Activated T-helper 2 cell treated with anti-CD3 and anti-CD28 coated beads, Interferon-gamma antibody, Interleukin-2, Interleukin-4, amounts not matched to agents 10 μg/mL and 5 μg/mL and 100 μg/mL, durations not matched to agents 14 hours and 24 hours and 36 hours (primary cell): ENCODE measurements at places on chromosomes 6 and 20.
A peak's percentile ranks its signal among the peaks of the same experiment; 100 is the strongest.

DNA sequence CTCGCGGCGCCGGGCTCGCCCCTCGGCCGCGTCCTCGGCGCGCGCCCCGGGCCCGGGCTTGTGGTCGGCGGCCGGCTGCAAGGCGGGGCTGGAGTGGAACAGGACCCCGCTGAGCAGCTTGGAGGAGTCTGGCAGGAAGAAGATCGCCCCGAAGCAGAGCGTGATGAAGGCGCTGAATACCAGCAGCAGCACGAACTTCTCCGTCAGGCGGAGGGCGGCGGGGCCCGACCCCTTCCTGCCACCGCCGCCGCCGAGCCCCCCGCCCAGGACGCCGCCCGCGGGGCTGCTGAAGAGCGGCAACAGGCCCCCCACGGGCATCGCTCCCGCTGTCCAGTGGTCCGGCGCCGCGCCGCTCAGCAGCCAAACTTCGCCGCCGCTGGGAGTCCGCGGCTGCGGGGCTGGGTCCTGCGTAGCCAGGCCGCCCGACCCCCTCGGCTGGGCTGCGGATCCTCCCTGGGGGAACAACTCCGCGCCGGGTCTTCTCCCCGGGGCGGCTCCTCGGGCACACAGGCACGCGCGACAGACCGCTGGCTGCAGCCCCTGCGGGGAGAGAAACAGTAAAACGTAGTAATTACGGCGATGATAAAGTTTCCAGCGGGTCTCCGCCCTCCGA, 707 bp downstream of the MAN1A1 start:
- no peak for DNase-seq

DNA sequence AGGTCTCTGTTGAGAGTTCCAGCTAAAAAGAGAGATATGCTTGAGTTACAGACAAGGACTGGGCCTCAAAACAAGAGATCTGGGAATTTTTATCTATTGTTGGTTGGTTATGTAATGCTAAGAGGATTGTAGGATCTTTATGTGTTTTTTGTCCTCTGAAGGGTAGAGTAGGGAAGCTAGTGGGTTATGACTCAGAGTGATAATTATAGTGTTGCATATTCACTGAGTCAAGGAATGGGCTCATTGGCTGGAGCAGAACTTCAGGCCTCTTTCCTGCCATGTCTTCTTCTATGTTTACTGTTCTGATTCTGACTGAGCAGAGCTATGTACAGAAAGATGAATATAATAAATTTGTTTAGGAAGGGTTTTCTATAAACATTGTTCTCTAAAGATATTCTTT, 66.1 kb upstream of the NOX3 start:
- DNase-seq = no peak

DNA sequence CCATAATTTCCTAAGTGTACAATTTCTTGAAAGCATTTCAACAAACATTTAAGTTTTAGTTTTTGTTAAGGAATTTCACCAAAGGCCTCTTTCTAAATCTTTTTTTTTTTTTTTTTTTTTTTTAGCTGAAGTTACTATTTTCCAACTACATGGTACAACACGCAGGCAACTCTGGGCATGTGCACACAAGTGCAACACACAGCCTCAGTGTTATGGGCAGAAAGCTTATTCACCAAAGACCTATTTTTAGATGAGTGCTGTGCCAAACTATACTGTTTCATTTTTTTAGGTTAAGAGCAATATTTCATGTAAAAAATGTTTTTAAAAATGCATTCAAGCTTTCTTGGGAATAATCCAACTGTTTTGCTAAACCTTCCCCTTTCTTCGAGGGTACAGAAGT, 42.0 kb upstream of the MAP3K4 start:
- no peak for DNase-seq

- no peak for DNase-seq
Measured at GRCh38 chr6:111541682-111542065, 58.7 kb upstream of the REV3L start.

- no peak for DNase-seq
Measured at GRCh38 chr20:61754976-61755778, 310.5 kb downstream of the TAF4 start.

DNA sequence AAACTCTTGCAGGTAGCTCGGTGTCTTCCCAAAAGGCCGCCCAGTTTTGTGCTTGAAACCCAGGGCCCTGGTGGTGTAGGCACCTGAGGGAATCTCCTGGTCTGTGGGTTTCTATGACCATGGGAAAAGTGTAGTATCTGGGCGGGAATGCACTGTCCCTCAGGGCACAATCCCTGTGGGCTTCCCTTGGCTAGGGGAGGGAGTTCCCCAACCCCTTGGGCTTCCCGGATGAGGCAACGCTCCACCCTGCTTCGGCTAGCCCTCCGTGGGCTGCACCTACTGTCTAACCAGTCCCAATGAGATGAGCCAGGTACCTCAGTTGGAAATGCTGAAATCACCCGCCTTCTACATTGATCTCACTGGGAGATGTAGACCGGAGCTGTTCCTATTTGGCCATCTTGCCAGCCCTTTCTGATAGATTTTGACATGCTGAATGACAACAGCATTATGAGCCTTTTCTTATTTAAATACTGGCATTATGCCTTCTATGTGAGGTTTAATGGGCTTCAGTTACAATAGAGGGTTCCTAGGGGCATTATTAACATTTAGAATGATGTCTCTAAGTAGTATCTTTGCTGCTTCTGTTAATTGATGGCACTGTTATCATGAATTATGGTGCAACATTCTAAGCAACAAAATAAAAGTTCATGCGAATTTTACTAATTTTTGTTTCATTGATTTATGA, 133.7 kb upstream of the FLRT3 start:
- DNase-seq = no peak

GRCh38 chr6:90803956-90804355, 217.1 kb upstream of the MAP3K7 start:
- DNase-seq = no peak

GRCh38 chr6:44138717-44139350, 11.5 kb downstream of the TMEM63B start:
- DNase-seq = no peak

DNA sequence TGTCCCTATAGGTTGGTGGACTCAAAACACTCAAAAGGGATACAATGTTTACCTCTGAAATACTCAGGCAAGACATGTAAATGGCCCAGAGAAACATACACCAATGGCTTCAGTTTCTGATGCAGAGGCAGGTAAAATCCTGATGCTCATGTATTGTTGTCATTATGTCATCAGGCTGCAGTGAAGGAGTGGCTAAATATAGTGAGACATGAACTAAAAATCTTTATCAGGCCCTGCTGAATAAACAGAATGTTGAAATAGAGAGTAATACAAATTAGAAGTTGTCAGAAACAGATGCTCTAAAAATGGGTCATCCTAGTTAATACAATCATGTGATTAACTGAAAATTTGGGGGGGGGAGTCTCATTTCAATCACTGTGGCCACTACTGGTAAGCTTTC, 20.4 kb downstream of the PTPRK start:
- DNase-seq = no peak

- no peak for DNase-seq
Measured at GRCh38 chr20:7499201-7499600, 441.1 kb downstream of the HAO1 start.

- no peak for DNase-seq
Measured at GRCh38 chr6:6331393-6331792, 10.9 kb upstream of the F13A1 start.

GRCh38 chr6:49054311-49054710, 408.7 kb downstream of the MMUT start:
- no peak for DNase-seq

DNA sequence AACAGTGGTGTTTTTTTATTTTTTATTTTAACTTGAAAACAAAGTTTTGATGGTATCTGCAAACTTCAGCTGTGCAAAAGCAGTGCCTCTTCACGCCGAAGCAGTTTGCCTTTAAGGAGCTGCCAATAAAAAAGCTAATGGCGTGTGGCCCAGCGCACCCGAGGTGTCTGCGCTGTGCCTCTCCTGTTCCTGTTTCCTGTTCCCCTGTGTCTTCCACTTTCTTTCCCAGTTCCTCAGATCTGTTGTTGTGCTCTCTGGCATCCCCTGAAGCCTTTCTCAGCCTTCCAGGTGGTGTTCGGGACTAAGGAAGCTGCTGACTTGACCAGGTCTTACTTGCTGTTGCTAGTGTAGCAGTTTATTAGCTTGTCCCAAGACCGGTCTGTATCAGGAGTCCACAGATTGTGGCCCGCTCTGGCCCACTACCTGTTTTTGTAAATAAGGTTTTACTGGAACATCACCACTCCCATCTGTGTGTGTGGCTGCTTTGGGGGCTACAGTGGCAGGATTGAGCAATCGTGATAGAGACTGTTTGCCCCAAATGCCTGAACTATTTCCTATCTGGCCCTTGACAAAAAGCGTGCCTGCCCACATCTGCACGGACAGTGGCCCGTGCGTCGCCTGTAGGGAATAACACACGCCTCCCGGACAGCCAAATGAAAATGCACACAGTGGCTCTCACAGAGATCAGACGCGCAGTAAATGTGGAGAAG, 178.3 kb downstream of the TMEM242 start:
- no peak for DNase-seq

GRCh38 chr6:43522547-43523261, 5.8 kb downstream of the POLR1C start:
- no peak for DNase-seq

DNA sequence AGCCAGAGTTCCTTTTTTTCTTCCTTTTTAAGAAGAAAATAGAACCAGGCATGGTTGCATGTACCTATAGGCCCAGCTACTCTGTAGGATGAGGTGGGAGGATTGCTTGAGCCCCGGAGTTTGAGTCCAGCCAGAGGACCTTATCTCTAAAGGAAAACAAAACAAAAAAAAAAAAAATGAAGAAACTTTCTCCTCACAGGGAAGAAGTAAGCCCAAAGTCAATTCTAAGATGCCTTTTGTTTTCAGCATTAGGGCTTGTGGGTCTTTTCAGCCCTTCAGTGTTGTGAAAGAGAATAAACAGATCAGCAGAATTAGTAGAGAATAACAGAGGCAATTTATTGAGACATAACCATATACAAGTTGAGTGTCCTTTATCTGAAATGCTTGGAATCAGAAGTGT, 26.8 kb downstream of the ZNF451 start:
- DNase-seq = no peak

DNA sequence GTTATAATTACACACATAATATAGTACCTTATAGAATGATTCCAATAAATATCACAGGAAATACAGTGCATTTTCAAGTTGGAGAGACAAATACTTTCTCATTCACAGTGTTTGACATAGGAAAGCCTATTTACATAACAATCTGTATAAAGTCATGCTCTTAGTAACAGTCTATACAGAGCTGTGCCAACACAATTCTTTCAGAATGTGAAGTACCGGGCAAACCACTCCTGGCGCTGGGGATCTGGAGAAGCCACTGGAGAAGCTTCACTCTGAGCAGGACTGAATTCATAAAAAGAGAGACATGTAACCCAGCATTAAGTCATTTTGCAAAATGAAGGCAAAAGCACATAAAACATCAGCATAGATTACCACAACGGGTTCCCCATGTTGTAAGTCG, 24.9 kb upstream of the MCM9 start:
- DNase-seq = no peak

DNA sequence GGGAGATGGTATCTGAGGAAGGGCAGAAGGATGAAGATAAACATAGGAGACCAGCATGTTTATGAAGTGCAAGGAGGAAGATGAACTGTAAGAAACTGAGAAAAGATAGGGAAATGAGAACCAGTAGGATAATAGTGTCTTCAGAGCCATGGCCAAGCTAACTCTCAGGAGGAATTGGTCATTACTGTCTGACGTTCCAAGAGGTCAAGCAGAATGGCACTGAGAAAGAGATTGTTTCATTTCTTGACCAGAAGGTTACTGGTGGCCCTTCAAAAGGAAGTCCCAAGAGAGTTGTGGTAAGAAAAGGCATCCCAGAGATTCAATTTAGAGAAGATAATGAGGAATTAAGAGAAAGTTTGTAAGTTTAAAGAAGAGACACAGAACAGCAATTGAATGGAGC, 47.5 kb downstream of the EYA4 start:
- no peak for DNase-seq

- no peak for DNase-seq
Measured at GRCh38 chr6:44386929-44387345, 569 bp upstream of the CDC5L start.

GRCh38 chr6:170129691-170130171, 161.1 kb downstream of the DLL1 start:
- DNase-seq = no peak

GRCh38 chr20:60069656-60070055, 111.4 kb downstream of the CDH26 start:
- no peak for DNase-seq

- peak; percentile 78 for DNase-seq
Measured at GRCh38 chr6:52664186-52664990, 6.5 kb upstream of the TMEM14A start.

DNA sequence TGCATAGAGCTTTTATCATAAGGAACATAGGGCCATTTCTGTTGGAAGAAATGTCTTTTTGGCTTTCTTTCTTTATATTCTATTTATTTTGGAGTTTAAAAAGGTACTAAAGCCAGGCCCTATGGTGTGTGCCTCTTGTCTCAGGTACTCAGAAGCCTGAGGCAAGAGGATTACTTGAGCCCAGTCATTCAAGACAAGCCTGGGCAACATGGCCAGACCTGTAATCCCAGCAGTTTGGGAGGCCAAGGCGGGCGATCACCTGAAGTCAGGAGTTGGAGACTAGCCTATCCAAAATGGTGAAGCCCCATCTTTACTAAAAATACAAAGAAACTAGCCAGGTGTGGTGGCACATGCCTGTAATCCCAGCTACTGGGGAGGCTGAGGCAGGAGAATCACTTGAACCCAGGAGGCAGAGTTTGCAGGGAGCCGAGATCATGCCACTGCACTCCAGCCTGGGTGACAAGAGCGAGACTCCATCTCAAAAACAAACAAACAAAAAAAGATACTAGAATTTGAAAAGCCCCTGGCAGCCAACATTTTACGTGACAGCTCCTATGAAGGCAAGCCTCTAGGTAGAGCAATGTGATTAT, 80.0 kb downstream of the CBFA2T2 start:
- DNase-seq = no peak

DNA sequence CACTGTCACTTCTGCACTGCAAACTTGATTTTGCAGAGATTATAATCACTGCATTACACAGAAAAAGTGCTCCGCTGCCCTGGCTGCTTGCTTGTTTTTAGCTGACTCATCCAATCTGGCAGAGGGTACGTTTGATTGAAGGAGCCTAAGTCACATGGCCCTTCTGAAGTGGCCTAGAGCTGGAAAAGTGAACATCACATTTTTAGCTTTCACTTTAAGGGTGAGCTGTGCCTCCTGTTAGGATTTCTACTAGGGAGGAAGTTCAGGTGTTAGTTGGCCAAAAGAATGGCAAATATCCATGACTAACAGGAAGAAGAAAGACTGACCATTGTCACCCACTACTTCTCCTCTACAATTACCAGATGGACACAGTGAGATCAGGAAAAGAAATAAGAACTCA, 889.1 kb upstream of the MAP3K7 start:
- no peak for DNase-seq
